Activated CD4-positive, alpha-beta T cell treated with anti-CD3 and anti-CD28 coated beads, Interleukin-10, Interleukin-2, amounts not matched to agents 100 ng/mL and 50 ng/mL, durations not matched to agents 16 hours and 8 hours (primary cell): ENCODE measurements at places on chromosomes 13 and 19.
A peak's percentile ranks its signal among the peaks of the same experiment; 100 is the strongest.

DNA sequence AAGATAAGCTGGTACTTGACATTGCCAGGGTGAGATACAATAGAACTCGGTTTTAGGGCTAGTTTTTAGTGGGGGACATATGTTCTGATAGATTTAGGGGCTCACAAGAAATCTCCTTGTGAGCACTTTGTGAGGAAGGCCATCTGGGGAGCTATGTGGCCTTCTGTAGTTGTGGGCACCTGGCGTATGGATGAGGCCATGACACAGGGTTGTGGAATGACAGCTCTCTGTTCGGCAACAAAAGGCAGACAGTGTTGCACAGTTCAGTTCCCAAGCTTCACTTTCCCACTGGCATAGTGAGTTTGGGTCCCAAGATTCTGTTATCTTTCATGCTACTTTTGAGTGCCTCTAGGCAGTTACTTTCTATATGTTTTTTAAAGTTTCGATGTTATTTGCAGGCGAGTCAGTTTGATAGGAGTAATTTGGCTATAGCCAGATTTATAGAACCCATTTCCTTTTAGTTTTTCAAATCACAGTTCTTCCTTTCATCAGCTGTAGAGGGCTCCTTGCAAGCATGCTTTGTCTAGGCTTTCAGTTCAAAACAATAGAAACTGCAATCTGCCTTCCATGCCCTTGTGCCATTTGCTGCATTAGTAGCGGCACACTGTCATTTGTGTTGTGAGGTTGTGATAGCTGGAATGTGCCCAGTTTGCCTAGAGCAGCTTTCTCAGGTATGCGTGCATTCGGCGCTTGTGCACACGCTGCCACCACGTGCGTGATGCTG is 70.6 kb upstream of the TEX29 start:
- no peak for DNase-seq

GRCh38 chr13:113350065-113350937 is 13.6 kb downstream of the GRTP1 start:
- no peak for DNase-seq

DNA sequence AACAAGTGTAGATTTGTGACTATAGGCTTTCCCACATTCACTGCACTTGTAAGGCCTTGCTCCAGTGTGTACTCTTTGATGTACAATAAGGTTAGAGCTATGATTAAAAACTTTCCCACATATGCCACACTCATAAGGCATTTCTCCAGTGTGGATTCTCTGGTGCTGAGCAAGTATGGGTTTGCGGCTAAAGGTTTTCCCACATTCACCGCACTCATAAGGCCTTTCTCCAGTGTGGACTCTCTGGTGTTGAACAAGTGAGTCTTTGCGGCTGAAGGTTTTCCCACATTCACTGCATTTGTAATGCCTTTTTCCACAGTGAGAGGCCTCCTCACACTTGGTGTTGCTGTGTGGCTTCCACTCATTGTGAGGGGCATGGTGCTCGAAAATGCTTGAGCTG is 3.7 kb downstream of the ZNF772 start:
- no peak for DNase-seq

DNA sequence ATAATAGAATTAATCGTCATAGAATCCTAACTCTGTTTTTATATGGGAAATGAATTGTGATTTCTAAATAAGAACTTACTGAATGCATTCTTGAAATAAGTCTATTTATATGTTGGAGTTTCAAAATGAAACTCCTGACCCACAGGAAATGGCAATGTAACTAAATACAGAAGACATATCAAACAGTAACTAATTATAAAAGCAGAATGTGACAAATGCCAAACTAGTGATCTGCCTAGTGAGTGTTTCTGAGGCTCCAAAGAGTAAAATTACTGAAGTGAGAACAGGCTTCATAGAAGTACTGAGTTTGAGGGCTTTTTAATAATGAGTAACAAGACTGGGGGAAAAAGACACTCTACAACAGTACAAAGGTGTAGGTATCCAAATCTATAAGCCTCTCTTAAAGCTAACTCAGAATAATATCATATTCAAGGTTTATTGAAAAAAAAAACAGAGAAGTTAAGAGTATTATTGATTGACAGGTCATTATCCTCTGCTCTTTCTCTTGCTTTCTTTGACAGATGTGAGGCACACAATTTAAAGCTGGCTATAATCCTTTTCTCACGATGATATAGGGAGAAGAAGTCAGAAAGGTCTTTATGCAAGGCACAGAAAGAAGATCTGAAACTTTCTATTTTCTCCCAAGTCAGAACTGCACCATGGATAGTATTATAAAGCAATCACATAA is 17.4 kb upstream of the ATXN8OS start:
- no peak for DNase-seq

- no peak for DNase-seq
Measured at GRCh38 chr13:87674247-87674738, 3.1 kb downstream of the SLITRK5 start.

DNA sequence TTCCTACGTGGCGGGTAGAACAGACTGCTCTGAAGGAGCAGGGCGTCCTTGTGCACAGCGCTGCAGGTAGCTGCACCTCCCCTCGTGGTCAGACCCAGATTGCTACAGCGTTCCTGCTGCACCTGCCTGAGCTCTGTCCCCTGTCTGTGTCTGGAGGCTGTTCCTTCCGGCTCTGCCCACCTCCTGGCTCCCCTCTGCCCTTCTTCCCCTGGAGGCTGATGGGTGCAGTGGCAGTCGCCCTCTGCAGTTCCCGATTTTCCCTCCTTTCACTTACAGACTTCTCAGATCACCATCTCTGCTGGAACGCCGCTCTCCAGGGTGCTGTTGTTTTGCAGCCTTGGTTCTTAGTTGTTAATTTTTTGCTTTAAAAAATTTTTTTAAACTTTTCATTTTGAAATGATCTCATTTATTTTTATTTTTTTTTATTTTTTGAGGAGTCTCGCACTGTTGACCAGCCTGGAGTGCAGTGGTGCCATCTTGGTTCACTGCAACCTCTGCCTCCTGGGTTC is 53.6 kb downstream of the SMARCA4 start:
- no peak for DNase-seq

- no peak for DNase-seq
Measured at GRCh38 chr13:32257649-32258048, 57.5 kb downstream of the ZAR1L start.

- DNase-seq = no peak
Measured at GRCh38 chr13:99996381-99996973, 14.9 kb downstream of the ZIC2 start.

- peak; percentile 35 for DNase-seq
Measured at GRCh38 chr19:45468159-45468651, 409 bp downstream of the FOSB start.

DNA sequence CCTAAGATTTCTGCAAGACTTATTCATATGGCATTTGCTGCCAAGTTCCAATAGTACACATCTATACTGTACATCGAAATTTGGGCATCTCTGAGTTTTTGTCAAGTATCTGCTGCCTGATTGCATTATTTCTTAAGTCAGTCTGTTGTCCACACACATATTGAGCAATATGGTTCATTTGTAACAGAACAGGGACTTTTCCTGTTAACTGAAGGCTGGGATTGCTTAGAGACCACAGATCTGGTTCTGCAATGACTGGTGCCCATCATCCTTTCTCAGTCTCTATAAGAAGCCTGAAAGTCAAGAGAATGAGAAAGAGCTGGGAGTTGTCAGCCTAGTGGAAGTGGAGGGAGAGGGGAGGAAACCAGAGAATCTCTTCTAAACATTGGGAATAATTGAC is 22.5 kb upstream of the MYCBP2 start:
- DNase-seq = peak; percentile 18

DNA sequence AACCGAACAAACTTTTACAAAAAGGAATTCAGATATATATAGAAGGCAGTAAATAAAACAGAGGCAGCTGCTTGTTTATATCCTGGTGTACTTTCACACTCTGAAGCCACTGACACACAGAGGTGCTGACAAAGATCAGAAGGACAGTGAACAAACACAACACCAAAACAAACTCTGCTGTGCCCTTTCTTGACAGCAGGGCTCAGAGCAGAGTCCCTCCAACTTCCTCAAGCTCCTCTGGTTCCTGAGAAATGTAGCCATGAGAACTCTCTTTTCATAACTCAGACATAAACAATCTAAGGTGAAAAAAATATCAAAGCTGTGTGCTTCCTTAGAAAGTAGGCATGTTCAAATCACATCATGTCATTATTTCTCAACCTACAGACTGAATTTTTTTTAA is 1052.8 kb upstream of the SPRY2 start:
- no peak for DNase-seq

GRCh38 chr13:85436029-85436428 is 363.2 kb downstream of the SLITRK6 start:
- DNase-seq = no peak

- DNase-seq = no peak
Measured at GRCh38 chr13:100673376-100673712, 1.3 kb downstream of the TMTC4 start.

DNA sequence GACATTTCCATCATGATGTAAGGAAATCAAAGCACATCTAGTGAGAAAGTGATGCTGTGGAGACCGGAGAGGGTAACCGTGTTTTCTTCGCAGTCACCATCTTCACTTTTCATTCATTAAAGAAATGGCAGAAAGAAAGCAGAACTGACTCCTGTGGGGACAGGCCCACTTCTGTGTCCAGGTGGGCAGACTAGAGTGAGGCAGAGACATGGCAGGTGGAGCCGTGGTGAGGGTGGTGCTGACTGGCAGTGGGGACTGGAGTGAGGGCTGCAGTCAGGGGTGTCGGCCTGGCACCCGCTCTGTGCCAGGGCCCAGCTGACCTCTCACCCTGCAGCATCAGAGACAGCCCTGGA is 71.4 kb upstream of the MCF2L start:
- DNase-seq = no peak

- no peak for DNase-seq
Measured at GRCh38 chr19:11345122-11345803, 805 bp downstream of the TMEM205 start.

GRCh38 chr13:110648848-110649421 is 33.6 kb downstream of the NAXD start:
- no peak for DNase-seq

DNA sequence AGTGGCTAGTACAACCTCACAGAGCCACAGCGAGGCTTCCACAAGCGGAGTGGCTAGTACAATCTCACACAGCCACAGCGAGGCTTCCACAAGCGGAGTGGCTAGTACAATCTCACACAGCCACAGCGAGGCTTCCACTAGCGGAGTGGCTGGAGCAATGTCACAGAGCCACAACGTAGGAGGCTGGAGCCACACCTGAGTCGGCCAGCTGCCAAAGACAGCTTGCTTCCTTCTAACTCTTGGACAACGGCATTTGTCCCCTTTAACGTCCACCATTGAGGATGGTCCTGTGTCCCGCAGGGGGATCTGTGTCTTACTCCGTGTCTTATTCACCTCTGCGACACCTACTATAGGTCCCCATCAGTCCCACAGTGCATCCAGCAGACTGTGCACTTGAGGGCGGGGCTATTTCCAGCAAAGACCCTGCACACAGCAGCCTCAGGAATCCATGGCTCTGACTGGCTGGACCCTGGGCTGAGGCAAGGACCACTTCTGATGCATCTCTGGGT is 3.7 kb downstream of the ZNF787 start:
- no peak for DNase-seq

DNA sequence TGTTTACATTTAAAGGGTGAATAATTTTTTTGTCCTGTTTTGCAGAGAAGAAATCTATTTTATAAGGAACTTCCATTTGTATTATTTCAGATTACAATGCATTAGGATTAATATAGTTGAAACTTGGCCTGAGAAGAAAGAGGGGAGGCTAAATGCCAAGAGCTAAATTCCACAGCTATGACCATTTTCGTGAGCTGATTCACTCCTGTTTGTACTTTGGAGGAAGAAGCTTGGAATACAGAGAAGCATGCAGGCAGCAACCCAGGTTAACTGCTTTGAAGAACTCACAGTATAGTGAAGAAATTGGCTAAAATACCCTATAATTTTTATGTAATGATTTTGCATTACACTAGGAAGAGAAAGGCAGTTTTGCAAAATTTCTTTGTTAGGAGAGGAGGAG is 309.4 kb upstream of the KLF12 start:
- no peak for DNase-seq

- no peak for DNase-seq
Measured at GRCh38 chr13:112971288-112971643, 2.3 kb downstream of the MCF2L start.

DNA sequence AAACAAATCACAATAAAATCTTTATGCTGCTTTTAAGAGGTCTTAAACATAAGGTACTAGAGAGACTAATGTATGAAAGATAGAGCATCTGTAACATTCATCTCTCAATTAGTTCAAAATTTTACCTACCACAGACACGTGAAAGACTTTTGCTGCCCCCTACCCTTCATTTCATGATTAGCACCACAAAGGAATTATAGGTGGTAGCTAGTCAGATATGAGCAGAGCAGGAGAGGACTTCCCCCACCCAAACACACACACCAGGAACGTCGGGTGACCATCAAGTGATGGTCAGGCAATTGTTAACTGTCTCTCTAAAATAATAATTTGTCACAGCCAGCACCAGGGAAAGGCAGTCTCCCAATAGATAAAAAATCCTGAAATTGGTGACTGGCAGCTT is 1531.7 kb upstream of the SPRY2 start:
- DNase-seq = no peak

DNA sequence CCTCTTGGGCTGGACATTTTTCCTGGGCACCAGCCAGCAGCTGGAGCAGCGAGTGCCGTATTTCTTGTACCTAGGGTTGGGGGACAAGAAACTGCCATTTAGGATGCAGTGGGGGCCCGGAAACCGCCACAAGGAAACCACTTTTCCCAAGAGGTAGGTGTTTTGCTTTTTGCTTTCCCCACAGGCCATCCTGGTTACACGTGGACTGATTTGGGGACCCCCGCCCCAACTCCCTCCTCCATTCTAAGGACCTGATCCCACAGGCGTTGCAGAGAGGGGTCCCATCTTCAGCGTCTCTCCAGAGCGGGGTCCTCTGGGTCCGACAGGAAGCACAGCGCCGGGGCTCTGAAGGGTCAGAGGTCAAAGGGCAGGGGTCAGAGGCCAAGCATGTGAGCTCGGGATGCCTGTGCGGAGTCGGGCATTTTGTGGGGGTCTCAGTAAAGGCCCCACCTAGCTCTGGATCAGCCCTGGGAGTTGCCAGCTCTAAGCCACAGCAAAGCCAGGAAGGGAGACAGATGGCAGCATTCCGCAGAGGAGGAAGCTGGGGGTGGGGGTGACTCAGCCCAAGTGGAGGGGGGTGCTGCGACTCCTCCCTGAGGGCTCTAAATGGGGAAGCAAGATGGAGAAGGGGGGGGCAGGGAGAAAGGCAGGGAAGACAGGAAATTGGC is 4.3 kb downstream of the ZGLP1 start:
- DNase-seq = no peak

- no peak for DNase-seq
Measured at GRCh38 chr13:109999659-110000533, 213.5 kb upstream of the IRS2 start.

GRCh38 chr13:49838989-49839388 is 46.5 kb upstream of the KPNA3 start:
- no peak for DNase-seq
